Keratinocyte (primary cell): ENCODE measurements at places on chromosomes 2 and 18.
A peak's percentile ranks its signal among the peaks of the same experiment; 100 is the strongest.

- no peak for DNase-seq
Measured at GRCh38 chr2:190123956-190124355, 61.4 kb upstream of the MSTN start.

- no peak for DNase-seq
Measured at GRCh38 chr2:209253544-209253943, 170.3 kb upstream of the MAP2 start.

DNA sequence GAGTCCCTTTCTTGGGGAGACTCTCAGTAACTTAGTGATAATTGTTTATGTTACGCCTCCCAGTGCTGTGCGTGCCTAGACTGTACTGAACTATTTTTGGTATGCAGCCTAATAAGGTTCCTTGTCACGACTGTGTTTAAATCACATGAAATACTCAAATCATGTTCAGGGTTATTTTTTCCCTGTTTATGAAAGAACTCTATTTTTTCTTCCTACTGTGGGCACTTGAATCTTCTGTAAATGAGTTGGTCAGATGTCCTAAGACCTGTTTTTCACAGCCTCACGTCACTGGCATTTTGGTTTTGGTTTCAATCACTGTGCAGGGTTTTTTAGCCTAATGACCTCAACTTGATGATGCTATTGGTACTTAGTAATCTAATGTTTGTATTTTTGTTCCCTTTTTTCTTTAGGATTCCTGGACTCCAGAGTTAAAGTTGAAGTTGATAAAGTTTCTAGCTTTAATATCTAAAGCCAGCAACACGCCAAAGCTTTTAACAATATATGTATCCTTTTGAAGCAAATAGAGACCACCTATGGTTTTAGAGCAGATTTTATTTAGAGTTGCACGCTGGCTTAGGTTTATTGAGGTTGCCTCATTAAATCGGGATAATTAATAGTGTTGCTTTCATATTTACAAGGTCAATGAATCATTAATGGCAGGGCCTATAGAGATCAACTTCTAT is 24.0 kb downstream of the ARMC9 start:
- DNase-seq, result no peak

DNA sequence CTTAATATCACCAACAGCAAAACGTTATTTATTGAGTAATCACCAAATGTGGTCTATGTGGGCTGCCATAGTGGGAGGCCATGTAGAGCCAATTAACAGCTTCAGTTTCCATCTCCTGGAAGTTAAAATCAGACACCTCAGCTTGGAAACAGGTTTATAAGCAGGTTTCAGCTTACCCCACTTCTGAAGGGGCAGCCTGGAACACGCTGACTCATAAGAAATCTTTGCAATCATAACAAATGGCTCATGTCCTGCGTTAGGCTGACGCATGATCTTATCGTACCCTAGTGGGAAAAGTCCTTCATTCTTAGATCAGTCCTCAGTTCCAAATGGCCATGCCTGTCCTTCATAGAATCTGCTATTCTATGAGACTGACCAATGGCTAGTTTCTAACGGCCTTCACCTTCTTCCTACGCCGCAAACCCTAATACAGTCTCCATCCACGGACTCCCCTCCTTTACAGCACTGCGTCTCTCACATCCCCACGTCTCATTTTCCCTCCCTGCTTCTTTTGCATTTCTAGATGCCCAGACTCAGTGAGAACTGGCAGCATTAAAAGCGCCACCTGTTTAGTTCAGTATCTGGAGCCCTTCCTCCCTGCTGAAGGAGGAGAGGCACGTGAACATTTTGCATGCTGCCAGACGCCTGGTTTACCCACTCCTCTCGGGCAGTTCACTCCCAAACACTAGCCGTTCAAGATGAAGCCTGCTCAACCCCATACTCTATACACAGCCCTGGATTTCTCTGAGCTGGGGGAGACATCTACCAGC is 24.2 kb upstream of the BZW1 start:
- DNase-seq, result peak; percentile 85
